ENCODE measurements at places on chromosomes 11 and 22.

- DNase-seq = no peak
These were observed 48.2 kb downstream of the BCR start for GRCh38 chr22:23228503-23228902.

GRCh38 chr11:34830648-34831047, 85.5 kb downstream of the APIP start:
- DNase-seq = no peak

GRCh38 chr11:110812086-110812733, 100.0 kb upstream of the ARHGAP20 start:
- no peak for DNase-seq

DNA sequence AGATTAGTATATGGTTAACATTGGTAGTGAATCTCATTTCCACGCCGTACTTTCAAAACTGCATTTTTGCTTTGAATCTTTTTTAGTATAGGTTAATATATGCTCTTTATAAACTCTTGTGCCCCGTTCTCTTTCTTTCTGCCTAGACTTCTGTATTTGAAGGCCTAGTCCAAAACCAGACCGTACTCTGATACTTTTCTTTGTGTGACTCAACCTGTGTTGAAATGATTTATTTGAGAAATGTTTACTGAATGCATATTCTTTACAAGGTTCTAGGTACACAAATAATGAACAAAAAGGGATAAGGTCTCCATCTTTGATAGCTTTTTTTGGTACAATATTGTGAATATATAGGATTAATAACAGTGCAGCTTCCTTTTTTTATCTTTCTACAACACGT, 68.3 kb downstream of the HIPK3 start:
- no peak for DNase-seq

DNA sequence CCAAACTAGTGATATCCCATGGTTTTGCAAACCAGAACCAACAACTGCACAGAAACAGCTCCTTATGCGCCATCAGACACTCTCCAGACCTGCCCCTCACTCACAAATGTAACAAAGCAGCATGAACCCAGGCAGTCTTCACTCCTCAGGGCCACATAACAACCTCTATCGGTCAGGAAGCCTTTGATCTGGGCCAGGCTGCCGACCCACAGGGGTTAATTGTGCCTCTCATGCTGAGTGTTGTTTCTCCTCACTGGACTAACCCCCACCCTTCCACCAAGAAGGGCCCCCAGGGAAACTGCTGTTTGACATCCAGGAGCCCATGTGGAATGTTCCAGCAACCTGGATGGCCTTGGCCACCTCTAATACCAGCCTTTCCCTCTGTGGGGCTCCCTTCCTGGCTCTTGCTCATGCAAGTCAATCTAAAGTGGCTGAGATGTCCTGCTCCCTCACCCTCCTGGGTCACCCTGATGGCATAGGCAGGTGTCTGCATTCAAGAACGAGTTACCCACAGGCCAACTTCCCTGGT, 7.9 kb upstream of the RGL4 start:
- DNase-seq = no peak

GRCh38 chr11:118212131-118212725, 12.6 kb downstream of the JAML start:
- no peak for DNase-seq

GRCh38 chr11:70582886-70583641, 184.7 kb downstream of the CTTN start:
- DNase-seq = no peak

DNA sequence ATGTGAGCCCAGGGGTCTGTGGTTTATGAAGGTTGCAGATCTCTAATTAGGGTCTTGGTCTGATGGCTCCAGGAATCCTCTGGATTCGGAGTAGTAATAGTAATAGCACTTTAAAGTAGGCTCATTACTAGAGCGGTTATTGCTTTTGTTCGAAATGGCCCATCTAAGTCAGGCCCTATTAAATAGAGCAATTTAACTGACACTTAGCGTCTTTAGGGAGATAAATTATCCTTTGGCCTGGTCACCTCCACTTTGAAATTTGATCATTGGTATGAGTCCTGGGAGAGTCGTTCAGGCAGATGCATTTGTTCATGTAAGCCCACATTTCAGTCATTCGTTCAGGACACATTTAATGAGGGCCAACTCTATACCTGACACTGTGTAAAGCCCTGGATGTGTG, 54.8 kb downstream of the LDLRAD3 start:
- DNase-seq = no peak

GRCh38 chr11:116517584-116517983, 255.2 kb downstream of the BUD13 start:
- no peak for DNase-seq

DNA sequence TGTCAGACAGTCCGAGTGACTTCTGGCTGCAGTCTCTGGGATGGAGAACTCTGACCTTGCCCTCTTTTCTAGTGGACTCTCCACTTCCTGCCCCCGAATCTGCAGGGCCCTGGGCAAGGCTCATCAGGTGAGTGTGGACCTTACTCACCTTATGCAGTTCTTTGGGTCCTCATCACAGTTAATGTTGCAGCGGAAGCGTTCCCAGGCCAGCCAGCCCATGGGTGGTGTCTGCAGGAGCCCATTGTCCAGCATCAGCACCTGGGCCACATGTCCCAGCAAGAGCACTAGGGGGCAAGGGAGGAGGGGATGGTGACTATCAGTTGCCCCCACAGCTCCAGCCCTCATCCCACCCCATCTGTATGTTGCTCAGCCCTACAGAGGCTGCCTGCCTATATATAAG, 2.3 kb downstream of the NAGA start:
- DNase-seq = no peak

DNA sequence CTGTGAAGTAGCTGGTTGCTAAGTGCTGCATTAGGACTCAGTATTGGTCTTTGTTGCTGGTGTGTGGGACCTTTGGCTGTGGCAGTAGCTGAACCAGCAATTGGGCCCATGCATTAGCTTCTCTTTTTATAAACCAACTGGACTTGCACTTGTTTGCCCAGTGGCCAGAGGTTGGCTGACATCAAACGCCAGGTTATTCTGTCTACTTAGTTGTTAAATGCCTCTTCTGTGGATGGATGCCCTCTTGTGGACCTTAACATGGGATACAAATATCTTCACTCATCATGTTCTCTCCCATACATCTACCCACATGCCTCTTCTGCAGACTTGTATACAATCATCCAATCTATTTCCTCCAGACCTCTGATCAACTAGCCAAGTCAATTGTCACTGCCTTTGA, 26.4 kb upstream of the ARHGAP20 start:
- no peak for DNase-seq
